A549 treated with Mapracorat at 1 μM for 4 hours (cell line): ENCODE measurements at places on chromosomes 12 and 14. TPM values are rescaled to one million over a fixed set of nuclear protein-coding genes. Genes with fewer than 3 reads are reported as not detected.

The GTF2H3 gene
- 22.4 to 39.1 TPM (median 28.0 TPM) in 5 replicates for total RNA-seq

The SYCP3 gene
- not detected in 5 replicates for total RNA-seq

The PLBD1 gene
- total RNA-seq: 4.0 to 7.4 TPM (median 5.0 TPM) in 5 replicates

The RERGL gene
- total RNA-seq: not detected in 5 replicates

The TMEM52B gene
- 0.09 to 0.33 TPM (median 0.29 TPM) in 3 of 5 replicates, not detected in the others for total RNA-seq

The TMEM229B gene
- total RNA-seq: 0.08 to 0.39 TPM (median 0.16 TPM) in 5 replicates

The OTOGL gene
- total RNA-seq: not detected in 5 replicates

The KRT75 gene
- 0.07 to 0.14 TPM (median 0.10 TPM) in 4 of 5 replicates, not detected in the other for total RNA-seq

The MYF5 gene
- total RNA-seq: not detected in 5 replicates

The GZMB gene
- not detected in 5 replicates for total RNA-seq

The FMNL3 gene
- 1.3 to 2.0 TPM (median 1.7 TPM) in 5 replicates for total RNA-seq

The CYP27B1 gene
- total RNA-seq: 1.5 to 2.8 TPM (median 1.7 TPM) in 5 replicates

The REP15 gene
- 0.22 to 0.39 TPM (median 0.32 TPM) in 4 of 5 replicates, not detected in the other for total RNA-seq

The FOXG1 gene
- 0.13 to 0.23 TPM (median 0.15 TPM) in 5 replicates for total RNA-seq

The ZNF10 gene
- total RNA-seq: 1.1 to 2.0 TPM (median 1.6 TPM) in 5 replicates

The CATSPERB gene
- not detected in 5 replicates for total RNA-seq

The CD163L1 gene
- 0.38 to 0.72 TPM (median 0.49 TPM) in 5 replicates for total RNA-seq

The RNF212B gene
- total RNA-seq: not detected in 5 replicates

The SRP54 gene
- total RNA-seq: 55.7 to 68.2 TPM (median 56.3 TPM) in 5 replicates

The HOTAIR gene
- 0.05 to 0.66 TPM (median 0.25 TPM) in 5 replicates for total RNA-seq

The MYF6 gene
- not detected in 5 replicates for total RNA-seq

The ENDOU gene
- not detected in 5 replicates for total RNA-seq

The DDN gene
- 0.57 to 1.1 TPM (median 0.81 TPM) in 5 replicates for total RNA-seq

The DPF3 gene
- 0.10 to 0.72 TPM (median 0.24 TPM) in 5 replicates for total RNA-seq

The FGF6 gene
- not detected in 5 replicates for total RNA-seq

The APOF gene
- total RNA-seq: not detected in 5 replicates

The MDP1 gene
- 29.1 to 34.2 TPM (median 30.7 TPM) in 5 replicates for total RNA-seq

The LMNTD1 gene
- not detected in 5 replicates for total RNA-seq

The RAB3IP gene
- 13.3 to 16.1 TPM (median 14.6 TPM) in 5 replicates for total RNA-seq

The RTL1 gene
- 0.15 to 0.33 TPM (median 0.24 TPM) in 5 replicates for total RNA-seq

The SRRM4 gene
- total RNA-seq: not detected in 5 replicates

The CISTR gene
- total RNA-seq: not detected in 5 replicates

The SLC5A8 gene
- not detected in 5 replicates for total RNA-seq

The PMEL gene
- total RNA-seq: 1.1 to 1.5 TPM (median 1.1 TPM) in 5 replicates

The MSRB3 gene
- 18.5 to 29.2 TPM (median 21.9 TPM) in 5 replicates for total RNA-seq

The TRAF3 gene
- 16.1 to 21.7 TPM (median 20.5 TPM) in 5 replicates for total RNA-seq

The GALNT16 gene
- 2.1 to 3.6 TPM (median 3.3 TPM) in 5 replicates for total RNA-seq

The FANCM gene
- 4.7 to 5.7 TPM (median 5.4 TPM) in 5 replicates for total RNA-seq

The EPYC gene
- not detected in 5 replicates for total RNA-seq

The HOXC6 gene
- 3.4 to 5.5 TPM (median 5.1 TPM) in 5 replicates for total RNA-seq

The TRHDE gene
- 0.02 to 0.24 TPM (median 0.09 TPM) in 5 replicates for total RNA-seq

The AP5M1 gene
- 15.8 to 20.4 TPM (median 18.8 TPM) in 5 replicates for total RNA-seq

The FGF23 gene
- total RNA-seq: not detected in 5 replicates

The KRT73 gene
- total RNA-seq: 0.06 TPM in 1 of 5 replicates, not detected in the others
